Pancreas (tissue), 10 donors: ENCODE measurements at places on chromosomes 3 and 15.

GRCh38 chr3:16124636-16125035, 49.8 kb upstream of the GALNT15 start:
- DNase-seq = no peak

- no peak for DNase-seq
These were observed 32.7 kb upstream of the TPRG1 start for GRCh38 chr3:189138901-189139610.

DNA sequence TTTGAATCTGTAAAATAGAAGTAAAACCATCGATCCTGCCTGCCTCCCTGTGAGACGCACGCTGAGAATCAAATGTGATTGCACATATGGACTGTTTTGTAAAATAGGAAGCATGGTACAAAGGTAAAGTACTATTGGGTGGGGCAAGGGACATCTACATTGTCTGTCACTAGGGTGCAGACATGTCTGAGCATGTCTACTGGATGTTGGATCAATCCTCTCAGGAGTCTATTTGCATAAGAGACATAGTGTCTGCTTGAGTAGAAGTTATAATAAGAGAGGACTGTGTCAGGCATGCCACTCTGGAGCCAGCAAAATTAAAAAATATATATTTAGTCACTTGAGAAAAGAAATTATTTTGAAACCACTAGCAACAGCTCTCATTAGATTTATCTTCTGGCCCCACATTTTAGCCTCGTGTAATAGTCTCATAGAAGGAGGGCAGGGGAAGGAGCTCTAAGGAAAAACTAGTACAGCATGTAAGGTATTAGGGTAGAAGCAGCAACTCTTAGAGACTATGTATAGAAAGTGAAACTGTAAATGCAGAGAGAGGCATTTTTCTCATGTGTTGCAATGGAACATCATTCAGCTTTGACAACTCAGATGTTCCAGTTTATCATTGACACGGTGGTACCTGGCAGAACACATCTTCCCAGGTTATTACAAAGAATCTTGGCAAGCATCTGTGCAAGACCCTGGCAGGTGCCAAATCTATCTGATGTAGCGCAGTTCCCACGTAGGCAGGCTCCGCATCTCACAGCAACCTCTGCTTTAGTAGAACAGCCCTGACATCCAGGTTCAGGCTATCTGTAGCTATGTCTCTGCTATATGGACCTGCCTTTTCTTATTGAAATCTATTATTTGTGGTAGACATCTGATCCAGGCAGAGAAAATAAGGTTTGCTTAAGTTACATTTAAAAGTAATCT, 85.2 kb upstream of the CHL1 start:
- DNase-seq = no peak

DNA sequence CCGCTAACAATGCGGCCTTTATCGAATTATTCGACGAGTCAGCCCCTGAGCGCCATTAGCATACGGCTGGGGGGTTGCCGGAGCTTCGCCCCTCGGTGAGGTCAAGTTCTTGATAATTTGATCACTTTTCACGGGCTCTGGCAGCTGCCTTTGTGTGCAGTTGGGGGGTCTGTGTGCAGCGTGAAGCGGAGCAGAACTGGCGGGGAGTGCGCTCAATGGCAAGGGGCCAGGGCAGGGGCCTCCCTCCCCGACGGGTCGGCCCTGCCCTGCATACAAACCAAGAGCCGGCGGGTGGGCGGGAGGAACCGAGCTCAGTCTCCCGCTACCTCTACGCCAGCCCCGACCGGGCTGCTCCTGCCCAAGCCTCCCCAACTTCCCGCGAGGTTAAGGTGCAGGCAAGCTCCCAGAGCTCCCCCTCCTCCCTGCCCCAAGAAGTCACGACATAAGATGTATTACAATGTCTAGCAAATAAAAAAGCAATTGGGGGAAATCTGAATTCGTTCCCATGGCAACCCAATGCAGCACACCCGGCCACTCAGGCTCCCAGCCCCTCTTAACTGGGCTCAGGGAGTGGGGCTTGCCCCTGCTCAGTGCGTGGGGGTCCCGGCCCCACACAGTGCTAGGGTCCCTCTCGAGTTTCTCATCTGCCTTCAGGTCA, 34.1 kb upstream of the POLG start:
- DNase-seq = no peak

DNA sequence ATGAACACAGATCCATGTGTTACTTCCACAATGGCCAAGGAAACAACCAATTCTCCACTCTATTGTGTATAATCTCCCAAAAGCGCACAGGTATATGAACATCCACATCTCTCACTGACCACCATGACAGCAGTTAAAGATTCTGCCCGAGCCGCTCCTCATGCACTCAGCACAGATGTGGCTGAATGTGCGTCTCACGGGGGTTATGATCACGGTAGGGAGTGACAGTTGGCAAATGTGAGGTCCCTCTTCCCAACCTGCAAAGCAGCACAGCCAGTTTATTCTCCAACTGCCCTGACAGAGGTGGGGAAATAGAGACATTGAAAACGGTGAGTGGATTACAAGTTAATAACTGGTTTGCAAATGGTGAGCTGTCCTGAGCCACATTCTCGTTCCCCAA, 17.6 kb downstream of the FOXP1 start:
- no peak for DNase-seq
